ENCODE measurements at places on chromosomes 11 and 22.

GRCh38 chr22:32745251-32745995, 56.1 kb upstream of the TIMP3 start:
- no peak for DNase-seq

DNA sequence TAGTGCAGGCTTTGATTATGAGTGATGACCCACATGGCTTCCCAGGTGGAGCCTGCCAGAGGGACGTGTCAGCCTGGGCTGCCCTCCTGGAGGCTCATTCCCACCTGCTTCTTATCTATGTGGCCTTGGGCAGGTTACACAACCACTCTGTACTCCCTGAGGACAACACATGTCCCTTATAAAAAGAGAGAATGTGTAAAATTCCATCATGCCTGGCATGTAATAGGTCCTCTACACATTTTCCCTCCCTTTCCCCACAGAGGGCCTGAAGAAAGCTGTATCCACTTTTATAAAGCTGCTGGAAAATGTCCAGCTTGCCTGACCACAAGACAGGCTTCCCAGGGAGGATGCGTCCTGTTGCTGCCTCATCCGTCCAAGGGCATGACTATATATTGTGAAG, 55.0 kb upstream of the VSTM5 start:
- no peak for DNase-seq

- no peak for DNase-seq
Measured at GRCh38 chr11:34226210-34226609, 120.8 kb downstream of the NAT10 start.

- DNase-seq, result no peak
Measured at GRCh38 chr11:16356057-16356760, at the start of gene SOX6. TSS of gene SOX6 (minus strand) at chr11:16356546. CDS start at chr11:16341248, 15,298 bp downstream.

- no peak for DNase-seq
Measured at GRCh38 chr11:33437529-33437928, 180.3 kb downstream of the HIPK3 start.

GRCh38 chr22:21033895-21034294, 1.5 kb upstream of the SLC7A4 start:
- no peak for DNase-seq

GRCh38 chr11:119389611-119390254, 8.2 kb upstream of the USP2 start:
- DNase-seq, result no peak
